ENCODE measurements at places on chromosomes 1 and 21.

GRCh38 chr1:245301921-245302320, 147.1 kb downstream of the KIF26B start:
- no peak for DNase-seq

DNA sequence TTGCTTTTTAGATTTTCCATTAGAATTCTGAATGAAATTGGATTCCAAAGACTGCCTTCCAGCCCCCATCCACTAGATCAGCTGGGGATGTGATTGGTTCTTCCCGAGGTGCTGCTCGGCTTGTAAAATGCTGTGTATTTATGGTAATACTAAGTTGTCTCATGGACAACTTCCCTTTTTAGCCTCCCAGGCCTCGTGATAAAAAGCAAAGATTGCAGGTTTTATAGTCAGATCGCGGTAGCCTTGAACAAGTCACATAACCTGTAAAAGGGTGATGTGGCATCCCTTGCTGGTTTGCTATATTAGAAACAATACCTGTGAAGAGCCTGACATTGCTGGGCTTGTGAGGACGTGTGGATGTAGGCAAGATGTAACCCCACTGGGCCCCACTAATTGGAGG, 10.4 kb downstream of the MUL1 start:
- no peak for DNase-seq

DNA sequence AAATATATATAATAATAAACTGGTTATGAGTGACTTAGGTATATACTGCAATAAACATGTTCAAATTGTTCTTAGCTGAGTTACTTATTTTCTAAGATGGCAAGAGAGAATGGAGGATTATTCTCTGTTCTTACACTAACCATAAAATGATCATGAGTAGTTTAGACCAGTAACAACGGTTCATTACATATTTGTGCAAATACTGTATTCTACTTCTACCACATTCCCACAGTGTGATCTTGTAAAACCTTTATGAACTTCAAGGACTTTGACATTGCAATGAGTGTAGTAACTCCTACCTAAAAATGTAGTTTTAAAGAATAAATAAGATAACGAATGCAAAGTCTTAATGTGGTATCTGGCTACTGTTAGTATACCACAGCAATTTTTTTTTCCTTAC, 353.7 kb upstream of the NCAM2 start:
- DNase-seq = no peak

- no peak for DNase-seq
These were observed 29.0 kb downstream of the C1orf52 start for GRCh38 chr1:85230305-85230977.

Data from left ventricle myocardium inferior (tissue), 1 donor.